ENCODE measurements at places on chromosomes 13 and 19. TPM values are rescaled to one million over a fixed set of nuclear protein-coding genes. Genes with fewer than 3 reads are reported as not detected.

The FXYD7 gene
- not detected for total RNA-seq

The LAIR1 gene
- not detected for total RNA-seq

The CCDC61 gene
- total RNA-seq, result 11.8 TPM

The EDNRB gene
- total RNA-seq, result 18.8 TPM

The MBD3L3 gene
- not detected for total RNA-seq

The GDF15 gene
- total RNA-seq, result 528 TPM

The PCSK4 gene
- 5.0 TPM for total RNA-seq
